Temporal lobe (tissue), 4 donors: ENCODE measurements at places on chromosomes 3 and 15. TPM values are rescaled to one million over a fixed set of nuclear protein-coding genes. Genes with fewer than 3 reads are reported as not detected.

Gene FAM162A
- 5.7 TPM for total RNA-seq

Gene DYNLT2B
- 8.6 TPM for total RNA-seq

Gene TMEM158
- total RNA-seq = 14.5 TPM

Gene PGBD4
- 3.2 TPM for total RNA-seq

Gene SGO1
- total RNA-seq = 2.0 TPM

Gene GDPGP1
- 4.4 TPM for total RNA-seq

Gene GPR171
- not detected for total RNA-seq

Gene KLHL25
- total RNA-seq = 26.3 TPM

Gene RTP3
- total RNA-seq = not detected

Gene SI
- not detected for total RNA-seq

Gene VPS33B
- total RNA-seq = 13.8 TPM

Gene MTMR10
- 10.1 TPM for total RNA-seq

Gene MRAS
- total RNA-seq = 63.9 TPM

Gene ADAMTSL3
- total RNA-seq = 16.2 TPM

Gene ROPN1
- total RNA-seq = not detected

Gene CPN2
- total RNA-seq = not detected

Gene TTLL13
- total RNA-seq = under 0.01 TPM

Gene SLC26A6
- total RNA-seq = 3.2 TPM

Gene ATP13A4
- 15.7 TPM for total RNA-seq

Gene GOLGA6D
- total RNA-seq = under 0.01 TPM

Gene PIERCE2
- total RNA-seq = 2.5 TPM

Gene PARL
- 17.7 TPM for total RNA-seq

Gene SLC22A13
- under 0.01 TPM for total RNA-seq

Gene CACNA2D2
- total RNA-seq = 3.9 TPM

Gene HYKK
- 0.49 TPM for total RNA-seq

Gene DAZL
- total RNA-seq = not detected

Gene SERINC4
- under 0.01 TPM for total RNA-seq

Gene WDR49
- total RNA-seq = 6.9 TPM

Gene PLCH1
- 12.0 TPM for total RNA-seq

Gene HPS3
- 17.0 TPM for total RNA-seq

Gene GABRA5
- 27.8 TPM for total RNA-seq

Gene PP2D1
- total RNA-seq = not detected
